Regular cardiac myocyte (primary cell): ENCODE measurements at places on chromosomes 7 and 10. TPM values are rescaled to one million over a fixed set of nuclear protein-coding genes. Genes with fewer than 3 reads are reported as not detected.

The GPR15LG gene
- total RNA-seq = not detected in 2 replicates

The ATP5F1C gene
- total RNA-seq = 226 and 267 TPM in 2 replicates

The PDK4 gene
- 0.58 and 6.5 TPM in 2 replicates for total RNA-seq

The SUMF2 gene
- 118 and 274 TPM in 2 replicates for total RNA-seq

The GPR158 gene
- total RNA-seq = 0.19 and 0.28 TPM in 2 replicates
